ENCODE measurements at places on chromosomes 1 and 21.
A peak's percentile ranks its signal among the peaks of the same experiment; 100 is the strongest.

DNA sequence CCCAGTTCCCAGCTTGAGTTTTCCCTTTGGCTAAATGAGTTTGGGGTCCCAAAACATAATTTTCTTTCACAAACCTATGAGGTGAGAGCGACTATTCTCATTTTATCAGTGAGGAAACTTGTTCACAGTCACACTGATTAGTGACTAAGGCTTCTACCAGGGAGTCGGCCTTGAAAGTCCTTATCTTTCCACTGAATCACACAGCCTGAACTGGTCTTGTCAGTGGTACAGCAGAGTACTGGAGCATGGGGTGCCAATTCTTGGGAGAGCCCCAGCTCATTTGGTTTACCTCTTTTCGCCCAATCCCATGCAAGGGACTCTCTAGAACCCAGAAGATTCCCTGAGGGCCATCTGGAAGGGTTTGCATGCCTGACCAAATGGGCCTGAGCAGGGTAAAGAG is 16.9 kb downstream of the HSD3B2 start:
- no peak for DNase-seq

GRCh38 chr1:87226341-87226760 is 102.3 kb upstream of the LMO4 start:
- peak; percentile 55 for DNase-seq

GRCh38 chr1:53643041-53643880 is 95.7 kb downstream of the GLIS1 start:
- no peak for DNase-seq

GRCh38 chr1:39478126-39478915 is 13.1 kb upstream of the BMP8A start:
- no peak for DNase-seq

- DNase-seq = no peak
Observed at GRCh38 chr1:2633366-2633935, 635 bp upstream of the MMEL1 start.

GRCh38 chr1:25809283-25809926 is 9.4 kb downstream of the SELENON start:
- no peak for DNase-seq

DNA sequence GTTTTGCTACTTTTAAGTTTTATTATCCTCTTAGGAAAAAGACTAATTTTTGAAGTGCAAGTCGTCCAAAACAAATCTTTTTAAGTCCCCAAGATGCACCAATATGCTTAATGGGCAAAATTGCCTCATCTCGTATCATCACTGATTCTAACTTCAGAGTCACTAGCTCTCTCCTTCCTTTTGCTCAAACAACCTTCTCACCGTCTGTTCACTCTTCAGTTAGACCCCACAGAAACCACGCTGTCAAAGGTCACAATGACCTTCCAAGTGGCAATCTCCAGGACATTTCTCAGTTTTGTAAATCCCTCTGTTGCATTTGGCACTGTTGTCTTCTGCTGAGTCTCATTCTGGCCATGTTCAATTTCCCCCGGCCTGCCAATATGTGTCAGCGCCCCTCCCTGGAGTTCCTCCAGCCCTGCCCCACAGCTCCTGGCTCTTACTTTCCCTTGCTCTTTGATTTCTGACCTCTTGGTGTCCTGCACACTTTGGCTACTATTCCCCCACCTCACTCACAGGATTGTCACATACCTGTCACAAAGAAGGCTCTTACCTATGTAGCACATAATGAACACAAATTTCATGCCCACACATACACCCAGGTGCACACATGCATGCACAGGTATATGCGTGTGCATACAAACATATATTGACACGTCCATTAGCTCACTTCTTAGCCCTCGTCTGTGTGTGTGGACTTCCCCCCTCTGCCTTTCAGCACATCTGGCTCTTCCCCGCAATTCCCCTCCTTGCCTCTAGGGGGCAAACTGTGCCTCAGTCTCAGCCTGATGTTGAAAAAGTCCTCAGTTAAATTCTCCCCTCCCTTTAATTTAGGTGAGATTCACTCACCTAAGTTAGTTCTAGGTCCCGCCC is 354.0 kb upstream of the DUSP10 start:
- DNase-seq = no peak

GRCh38 chr1:8419172-8419571 is 101.3 kb downstream of the SLC45A1 start:
- no peak for DNase-seq

- no peak for DNase-seq
Observed at GRCh38 chr1:207251066-207251465, 70.4 kb upstream of the CD55 start.

GRCh38 chr21:33116676-33117075 is 46.7 kb downstream of the OLIG1 start:
- DNase-seq = no peak

All from gastrocnemius medialis (tissue), 4 donors.